Fibroblast of skin of right quadriceps (primary cell): ENCODE measurements at places on chromosomes 6 and 20.
A peak's percentile ranks its signal among the peaks of the same experiment; 100 is the strongest.

DNA sequence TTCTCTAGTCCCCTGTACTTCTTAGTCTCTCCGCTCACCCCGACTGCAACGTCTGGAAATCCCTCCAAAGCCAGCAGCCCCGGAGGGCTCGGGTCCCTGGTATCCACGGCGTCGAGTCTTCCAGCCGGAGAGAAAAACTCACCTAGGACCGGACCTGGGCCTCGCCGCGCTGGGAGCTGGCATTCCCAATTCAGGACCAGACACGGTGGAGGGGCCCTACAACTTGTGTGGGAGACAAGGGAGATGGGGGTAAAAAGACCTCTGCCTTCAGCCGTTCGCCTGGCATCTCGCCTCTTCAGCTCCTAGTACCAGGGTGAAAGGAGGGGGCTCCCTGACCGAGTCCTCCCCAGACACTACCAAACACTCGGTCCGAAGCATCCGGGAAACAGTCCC lies 64.3 kb downstream of the GPX5 start:
- DNase-seq, result no peak

- DNase-seq, result peak; percentile 63
These were observed 206.7 kb downstream of the CENPW start for GRCh38 chr6:126546541-126547120.

- DNase-seq, result no peak
These were observed 30.5 kb downstream of the PLCB4 start for GRCh38 chr20:9099372-9099771.

DNA sequence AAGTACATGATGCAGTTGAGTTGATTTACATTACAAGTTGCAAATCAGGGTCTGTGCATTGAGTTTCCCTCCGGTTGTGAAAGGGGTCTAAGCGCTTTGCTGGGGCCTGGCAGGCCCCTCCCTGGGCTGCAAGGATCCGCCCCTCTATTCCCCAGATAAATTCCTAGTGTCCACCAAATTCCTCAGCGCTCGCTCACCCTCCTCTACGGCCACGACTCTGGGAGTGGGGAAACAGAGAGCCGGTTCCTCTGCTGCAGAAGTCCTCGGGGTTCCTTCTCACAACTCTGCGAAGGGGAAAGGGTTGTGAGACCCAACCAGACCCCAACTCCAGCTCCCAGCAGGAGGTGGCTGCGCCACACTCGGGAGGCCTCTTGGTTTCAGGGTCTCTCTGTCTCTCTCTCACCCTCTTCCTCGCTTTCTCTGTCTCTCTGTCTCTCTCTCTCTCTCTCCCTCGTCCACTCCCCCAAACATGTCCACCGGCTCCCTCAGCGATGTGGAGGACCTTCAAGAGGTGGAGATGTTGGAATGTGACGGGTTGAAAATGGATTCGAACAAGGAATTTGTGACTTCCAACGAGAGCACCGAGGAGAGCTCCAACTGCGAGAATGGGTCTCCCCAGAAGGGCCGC lies at the start of gene TCF21:
Gene TCF21, plus strand, starts transcription at position 185 of the 628 bp plus-strand sequence. Its CDS starts 285 bp downstream, at position 470.
- peak; percentile 34 for DNase-seq

DNA sequence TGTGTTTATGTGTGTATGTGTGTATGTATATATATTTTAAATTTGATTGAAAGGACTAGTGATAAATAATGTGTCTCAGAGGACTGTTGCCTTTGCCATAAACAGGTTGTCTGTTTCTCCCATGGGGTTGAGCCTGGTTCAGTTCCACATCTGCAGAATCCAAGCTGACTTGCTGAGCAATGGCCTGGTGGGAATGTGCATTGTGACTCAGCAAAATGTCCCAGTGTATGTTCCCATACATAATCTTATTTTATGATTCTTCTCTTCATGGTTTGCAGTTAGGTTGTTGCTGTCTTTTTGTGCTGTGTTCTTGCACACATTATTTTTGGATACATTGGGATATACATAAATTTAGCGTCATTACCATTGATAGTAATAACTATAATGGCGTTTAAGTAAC lies 115.6 kb upstream of the SLC24A3 start:
- no peak for DNase-seq

DNA sequence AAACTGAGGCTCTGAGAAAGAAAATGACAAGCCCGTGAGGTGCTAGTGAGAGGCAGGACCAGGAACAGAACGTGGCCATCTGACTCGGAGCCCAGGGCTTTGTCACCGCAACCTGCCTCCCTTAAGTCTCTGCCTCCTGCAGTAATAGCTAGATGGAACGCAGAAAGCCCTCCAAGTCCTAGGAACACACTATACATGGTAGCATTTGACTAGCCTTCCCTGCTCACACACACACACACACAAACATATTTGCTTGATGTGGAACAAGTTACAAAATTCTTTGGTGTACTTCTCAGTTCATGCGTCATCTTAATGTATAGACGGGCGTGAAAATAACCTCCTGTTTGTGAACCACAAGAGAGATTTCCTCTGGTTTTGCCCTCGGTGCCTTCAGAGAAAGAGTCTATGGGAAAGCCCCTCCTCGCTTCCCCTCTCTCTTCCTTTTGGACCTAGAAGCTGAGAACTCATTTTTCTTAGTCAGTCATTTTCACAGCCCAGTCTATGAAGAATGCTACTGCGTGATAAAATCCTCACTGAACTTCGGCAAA lies 38.8 kb downstream of the C6orf52 start:
- DNase-seq, result no peak

DNA sequence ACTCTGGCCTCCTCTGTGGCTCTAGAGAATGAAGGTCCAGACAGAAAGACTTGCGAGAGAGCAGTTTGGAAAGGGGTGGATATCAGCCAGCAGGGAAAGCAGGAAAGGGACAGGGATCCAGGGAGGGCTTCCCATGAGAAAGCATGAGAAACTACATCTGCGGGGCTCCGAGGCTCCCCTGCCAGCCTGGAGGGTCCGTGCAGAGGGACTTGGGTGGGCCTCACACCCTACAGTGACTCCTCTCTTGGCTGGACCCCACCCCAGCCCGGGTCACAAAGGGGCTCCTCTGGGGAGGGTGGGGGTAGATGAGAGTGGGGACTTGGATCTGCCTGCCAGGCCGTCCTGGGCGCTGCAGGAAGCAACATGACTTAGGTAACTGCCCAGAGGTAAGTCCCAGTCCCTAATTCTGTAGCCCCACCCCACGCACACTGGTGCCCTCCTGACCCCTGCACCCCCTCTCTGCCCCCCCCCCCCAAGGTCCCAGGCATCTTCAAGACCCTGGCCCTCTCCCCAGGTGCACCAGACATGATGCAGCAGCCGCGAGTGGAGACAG lies at the start of gene TMEM239:
Gene TMEM239, plus strand, starts transcription at position 335 of the 553 bp plus-strand sequence. Its CDS starts 191 bp downstream, at position 526.
- DNase-seq, result no peak

- DNase-seq, result no peak
These were observed 47.4 kb downstream of the KCNK5 start for GRCh38 chr6:39181826-39182225.

DNA sequence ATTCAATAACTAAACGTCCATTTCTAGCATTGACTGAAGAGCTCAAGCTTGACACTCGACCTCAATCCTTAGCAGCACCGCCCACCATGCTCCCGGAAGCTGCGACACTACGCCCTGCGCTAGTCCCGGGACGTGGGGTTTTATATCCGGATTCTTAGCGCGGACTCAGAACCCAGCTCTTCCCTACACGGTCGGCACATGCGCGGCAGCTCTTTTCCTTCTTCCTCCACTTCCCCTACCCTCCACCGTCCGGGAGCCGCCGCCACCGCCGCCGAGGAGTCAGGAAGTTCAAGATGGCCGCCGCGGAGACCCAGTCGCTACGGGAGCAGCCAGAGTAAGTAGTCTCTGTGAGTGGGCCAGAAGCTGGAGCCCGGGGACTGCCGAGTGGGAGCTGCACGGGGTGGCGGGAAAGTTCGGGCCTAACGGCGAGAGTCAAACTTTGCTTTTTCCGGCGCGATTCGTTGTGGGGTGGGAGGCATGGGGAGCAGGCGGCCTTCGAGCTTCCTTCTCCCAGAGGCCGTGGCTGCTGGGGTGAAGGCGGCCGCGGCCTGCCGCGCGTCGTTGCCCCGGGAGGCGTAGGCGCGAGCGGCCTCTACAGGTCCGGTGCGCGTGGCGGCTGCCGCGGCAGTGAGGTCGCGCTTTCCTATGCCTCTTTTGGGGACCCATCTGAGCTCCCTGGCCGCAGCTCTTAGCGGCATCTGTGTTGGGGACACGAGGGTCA lies 57.6 kb downstream of the FAM217A start:
- peak; percentile 97 for DNase-seq

GRCh38 chr6:55049866-55050265 lies 124.4 kb upstream of the HCRTR2 start:
- DNase-seq, result no peak

DNA sequence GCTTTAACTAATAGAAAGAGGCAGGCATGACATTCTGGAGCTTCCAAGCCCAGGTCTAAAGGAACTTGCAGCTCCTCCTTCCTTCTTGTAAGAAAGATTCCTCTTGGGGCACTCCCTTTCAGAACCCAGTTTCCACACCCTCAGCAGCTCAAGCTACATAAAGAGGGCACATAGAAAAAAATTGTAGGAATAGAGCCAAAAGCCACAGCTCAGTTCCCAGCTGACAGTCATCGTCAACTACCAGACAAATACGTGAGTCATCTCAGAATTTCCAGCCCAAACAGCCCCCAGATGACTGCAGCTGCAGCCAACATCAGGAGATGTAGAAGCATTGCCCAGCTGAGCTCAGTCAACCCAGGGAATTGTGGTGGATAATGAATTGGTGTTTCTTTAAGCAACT lies 349.8 kb upstream of the ARID1B start:
- peak; percentile 92 for DNase-seq

GRCh38 chr6:29887330-29887818 lies 55.0 kb upstream of the HLA-A start:
- no peak for DNase-seq

DNA sequence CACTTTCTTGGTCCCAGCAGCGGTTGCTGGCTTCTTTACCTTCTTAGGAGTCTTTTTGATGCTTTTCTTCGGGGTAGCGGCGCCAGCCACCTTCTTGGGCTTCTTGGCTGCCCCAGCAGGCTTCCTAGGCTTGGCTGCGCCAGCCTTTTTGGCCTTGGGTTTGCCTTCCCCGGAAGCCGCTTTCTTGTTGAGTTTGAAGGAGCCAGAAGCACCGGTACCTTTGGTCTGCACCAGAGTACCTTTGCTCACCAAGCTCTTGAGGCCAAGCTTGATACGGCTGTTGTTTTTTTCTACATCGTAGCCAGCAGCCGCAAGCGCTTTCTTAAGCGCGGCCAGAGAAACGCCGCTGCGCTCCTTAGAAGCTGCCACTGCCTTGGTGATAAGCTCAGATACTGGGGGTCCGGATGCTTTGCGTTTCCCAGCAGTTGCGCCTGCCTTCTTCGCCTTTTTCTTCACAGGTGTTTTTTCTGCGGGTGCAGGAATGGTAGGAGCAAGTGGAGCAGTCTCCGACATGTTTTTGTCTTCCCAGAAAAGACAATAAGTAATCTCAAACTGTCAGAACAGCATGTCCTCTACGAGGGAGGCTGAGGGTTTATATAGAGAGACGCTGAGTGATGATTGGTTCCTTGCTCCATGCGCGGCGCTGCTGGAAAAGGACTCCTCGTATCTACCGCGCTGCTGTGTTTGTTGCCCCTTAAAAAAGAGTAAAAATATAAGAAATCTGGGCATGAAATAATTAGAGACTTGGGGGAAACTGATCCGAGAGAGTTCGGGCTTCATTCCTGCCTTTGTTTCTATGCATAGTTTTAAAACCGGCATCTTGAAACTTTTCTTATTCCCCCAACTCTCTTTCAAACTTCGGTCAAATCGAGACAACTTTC lies 130.3 kb upstream of the BTN3A2 start:
- peak; percentile 93 for DNase-seq

GRCh38 chr6:149939909-149940671 lies 1.7 kb upstream of the ULBP2 start:
- no peak for DNase-seq

DNA sequence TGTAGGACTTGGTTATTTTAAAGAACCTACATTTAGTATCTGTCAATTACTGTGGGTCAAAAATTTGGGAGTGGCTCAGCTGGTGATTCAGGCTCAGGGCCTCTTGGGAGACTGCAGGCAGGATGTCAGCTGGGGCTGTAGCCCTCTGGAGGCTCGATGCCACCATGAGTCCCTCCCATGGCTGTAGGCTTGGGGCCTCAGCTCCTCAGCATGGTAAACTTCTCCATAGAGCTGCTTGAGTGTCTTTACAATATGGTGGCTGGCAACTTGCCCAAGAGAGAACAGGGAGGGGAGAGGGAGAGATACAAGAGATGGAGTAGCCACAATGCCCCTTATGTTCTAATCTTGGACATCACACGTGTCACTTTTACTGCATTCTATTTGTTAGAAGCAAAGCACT lies 470.4 kb downstream of the CDH26 start:
- DNase-seq, result no peak

GRCh38 chr6:28545955-28546354 lies 20.3 kb downstream of the GPX5 start:
- DNase-seq, result no peak
